ENCODE measurements at places on chromosomes 5 and 9.

DNA sequence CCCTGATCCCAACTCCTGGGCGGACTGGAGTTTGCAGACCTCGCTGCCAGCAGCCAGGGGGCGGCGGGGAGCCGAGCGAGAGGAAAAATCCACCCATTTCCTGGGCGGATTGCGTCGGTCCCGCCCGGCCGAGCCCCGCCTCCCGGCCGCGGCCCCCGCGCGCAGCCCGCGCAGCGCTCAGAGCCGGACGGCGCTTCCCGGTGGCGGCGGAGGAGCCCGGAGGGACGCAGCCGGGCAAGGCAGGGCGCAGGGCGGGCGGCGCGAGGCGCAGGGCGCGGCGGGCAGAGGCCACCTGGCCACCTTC is at the start of gene OLFM1:
Gene OLFM1, plus strand, starts transcription at position 180 of the 304 bp plus-strand sequence. CDS start 322 bp downstream, outside the sequence.
- peak; percentile 66 for DNase-seq

DNA sequence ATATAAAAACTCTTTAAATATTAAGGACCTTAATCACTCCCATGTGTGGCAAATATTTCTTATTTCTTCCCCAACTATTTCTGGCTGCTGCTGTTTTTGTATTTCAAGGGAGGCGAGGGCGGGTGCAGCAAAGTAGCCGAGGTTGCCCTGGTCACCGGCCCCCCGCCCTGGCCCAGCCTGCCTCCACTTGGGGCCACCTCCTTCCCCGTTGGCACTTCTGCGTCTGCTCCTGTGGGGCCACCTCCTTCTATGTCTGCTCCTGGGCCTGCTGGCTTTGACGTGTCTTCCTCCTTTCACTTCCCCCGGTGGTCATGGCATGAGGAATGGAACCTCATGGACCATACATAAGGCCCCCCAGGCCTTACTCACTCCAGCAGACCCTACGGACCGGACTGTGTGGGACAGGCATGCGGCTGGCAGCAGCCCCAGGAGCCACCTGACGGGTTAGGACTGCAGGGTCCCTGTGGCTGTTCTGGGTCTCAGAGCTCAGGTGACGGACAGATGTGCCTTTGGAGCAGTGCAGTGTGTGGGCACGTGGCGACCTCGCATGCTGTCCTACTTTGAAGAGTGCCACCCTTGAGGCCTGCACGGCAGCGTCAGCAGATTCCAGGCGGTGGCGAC is 5.8 kb upstream of the ENTPD8 start:
- DNase-seq, result no peak

- no peak for DNase-seq
These were observed 463.9 kb upstream of the CDH9 start for GRCh38 chr5:27502236-27502635.

GRCh38 chr5:154901913-154902312 is 36.1 kb downstream of the GEMIN5 start:
- no peak for DNase-seq

DNA sequence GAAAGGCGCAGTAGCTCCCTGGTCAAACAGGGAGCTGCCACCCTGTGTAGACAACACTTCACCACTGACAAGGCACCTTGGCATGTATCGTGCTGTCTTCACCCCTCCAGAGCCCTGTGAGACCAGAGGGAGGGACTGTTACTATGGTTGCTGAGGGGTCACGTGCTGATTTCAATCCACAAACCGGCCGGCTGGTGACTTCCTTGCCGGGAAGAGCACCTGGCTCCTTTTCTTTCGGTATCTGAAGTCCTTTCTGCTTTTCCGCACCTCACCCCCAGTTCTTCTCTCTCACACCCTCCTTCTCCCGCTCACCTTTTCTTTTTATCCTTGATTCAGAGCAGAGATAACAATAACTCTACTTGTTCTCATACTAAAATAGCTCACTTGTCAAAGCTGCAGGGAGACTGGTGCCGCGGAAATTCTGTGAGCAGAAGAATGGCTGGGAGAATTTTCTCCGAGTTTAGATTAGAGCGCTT is 327.2 kb downstream of the ZSWIM6 start:
- DNase-seq, result no peak

GRCh38 chr5:123164054-123164453 is 75.0 kb downstream of the PRDM6 start:
- no peak for DNase-seq

- DNase-seq, result no peak
These were observed 46.1 kb downstream of the PRUNE2 start for GRCh38 chr9:76859860-76860259.

DNA sequence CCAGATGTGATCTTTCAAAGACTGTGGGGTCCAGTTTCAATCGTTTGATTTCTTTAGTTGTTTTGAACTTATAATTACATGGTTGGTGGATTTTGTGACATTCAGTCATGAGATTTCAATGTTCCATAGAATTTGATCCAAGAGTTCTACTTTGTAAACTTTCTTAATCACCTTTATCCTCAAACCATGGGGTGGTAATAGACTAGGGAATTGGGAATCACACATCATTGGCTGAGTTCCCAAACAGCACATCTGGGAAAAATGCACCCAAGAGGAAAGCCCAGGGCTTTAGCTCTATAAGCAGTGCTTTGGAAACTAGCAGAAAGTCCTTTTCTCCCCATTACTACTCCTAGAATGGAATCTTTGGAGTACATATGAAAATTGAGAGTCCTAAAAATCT is 177.6 kb downstream of the NNT start:
- DNase-seq, result no peak

DNA sequence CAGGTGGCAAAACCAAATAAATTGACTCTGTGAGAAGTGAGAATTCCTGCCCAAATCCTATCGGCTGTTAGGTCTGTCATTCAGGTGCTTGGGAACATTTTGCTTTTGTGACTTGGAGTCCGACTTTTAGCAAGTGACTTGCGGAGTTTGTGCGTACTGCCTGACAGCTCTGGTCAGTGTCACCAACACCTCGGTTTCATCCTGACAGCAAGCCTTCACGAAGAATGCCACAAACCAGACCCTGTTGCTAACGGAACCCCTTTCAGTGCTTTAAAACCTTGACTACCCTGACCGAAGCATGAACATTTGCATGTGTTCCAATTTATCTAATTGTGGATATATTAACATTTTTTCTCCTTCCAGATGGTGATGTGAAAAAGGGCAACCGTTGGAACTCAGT is 26.5 kb downstream of the LIX1 start:
- no peak for DNase-seq

GRCh38 chr9:112009656-112010055 is 113.0 kb downstream of the UGCG start:
- DNase-seq, result no peak

DNA sequence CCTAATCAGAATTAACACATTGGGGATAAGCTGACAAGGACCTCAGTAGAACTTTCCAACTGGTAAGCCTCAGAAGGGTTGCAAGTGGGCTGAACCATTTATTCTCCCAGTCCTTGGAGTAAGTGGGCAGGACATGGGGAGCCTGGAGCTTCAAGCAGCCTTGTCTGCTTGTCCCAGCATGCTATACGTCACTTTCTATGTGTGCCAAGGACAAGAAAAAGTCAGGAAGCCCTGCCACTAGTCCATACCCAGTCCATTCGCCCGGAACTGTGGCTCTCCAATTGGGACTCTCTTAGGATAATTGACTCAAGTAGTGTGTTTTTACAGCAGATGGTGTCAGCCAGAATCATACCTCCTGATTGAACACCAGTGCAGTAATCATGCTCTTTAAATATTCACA is 62.6 kb upstream of the FRRS1L start:
- no peak for DNase-seq

DNA sequence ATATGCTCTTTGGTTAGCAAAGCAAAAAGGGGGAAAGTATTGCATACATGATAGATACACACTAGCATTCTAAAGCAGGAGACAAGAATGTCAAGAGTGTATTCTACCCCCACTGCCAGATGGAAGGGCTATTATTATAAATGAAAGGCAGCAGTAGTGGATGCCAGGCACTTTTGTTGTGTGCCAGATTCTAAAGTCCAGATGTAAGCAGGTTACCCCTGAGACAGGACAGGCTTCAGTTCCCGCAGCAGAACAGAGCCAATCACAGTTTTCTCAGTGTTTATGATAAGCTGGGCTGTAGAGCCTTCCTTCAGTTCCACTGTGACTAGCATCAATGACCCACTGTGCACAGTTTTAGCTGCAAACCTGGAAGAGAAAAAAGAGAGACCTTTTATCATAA is 226.6 kb upstream of the TBCA start:
- DNase-seq, result no peak

DNA sequence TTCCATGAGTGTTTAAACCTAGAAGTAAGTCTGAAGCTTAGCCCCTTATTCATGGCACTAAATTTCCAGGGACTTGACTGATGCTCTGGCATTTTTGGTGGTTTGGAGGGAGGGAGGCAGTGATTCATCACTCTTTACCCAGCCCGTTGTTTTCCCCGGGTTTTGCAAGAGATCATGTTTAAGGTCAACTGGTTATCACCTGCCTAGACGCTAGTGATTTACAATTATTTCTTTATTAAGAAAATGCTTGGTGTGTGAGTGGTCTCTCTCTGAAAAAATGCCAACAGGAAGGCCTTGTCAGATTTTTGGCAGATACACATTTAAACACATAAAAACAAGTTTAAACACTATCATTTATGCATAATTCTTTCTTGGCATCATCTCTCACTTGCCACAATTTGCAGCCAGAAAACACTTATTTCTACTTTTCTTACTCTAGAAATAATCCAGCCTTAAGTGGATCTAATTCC is 737.9 kb upstream of the ZNF608 start:
- DNase-seq, result no peak

DNA sequence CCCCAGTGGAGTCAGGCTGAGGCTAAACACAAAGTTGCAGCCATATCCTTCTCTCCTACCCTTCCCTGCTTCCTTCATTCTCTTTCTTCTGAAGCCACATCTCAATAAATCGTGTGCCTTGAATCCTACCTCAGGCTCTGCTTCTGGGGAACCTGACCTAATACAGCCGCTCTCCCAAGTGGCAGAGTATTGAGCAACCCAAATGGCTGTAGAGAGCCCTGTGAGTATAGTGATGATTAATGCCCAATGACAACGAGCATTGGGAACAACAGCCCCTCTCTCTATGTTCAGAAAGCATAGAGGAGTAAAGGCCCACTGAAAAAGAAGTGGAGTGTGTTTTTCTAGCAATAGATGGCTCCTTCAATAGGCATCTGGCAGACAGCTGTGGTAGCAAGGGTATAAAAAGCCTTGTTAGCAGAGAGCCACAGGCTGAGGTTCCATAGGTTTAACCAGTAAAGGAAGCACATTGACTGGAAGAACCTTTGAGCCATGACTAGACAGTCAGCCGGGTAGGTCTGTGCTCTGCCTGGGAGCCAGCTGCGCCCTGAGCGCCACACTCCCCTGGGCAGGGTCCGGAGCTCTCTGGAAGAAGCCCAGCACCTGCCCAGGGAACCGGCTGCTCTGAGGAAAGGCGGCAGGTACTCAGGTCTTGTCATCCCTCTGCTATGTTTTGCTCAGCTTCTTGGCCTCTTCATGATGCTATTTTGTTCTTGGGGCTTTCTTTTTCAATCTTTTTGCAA is 22.6 kb upstream of the HSPA9 start:
- no peak for DNase-seq

- DNase-seq, result peak; percentile 76
These were observed at the start of gene MGAT4B for GRCh38 chr5:179806250-179807048. MGAT4B (minus strand) TSS chr5:179806866; CDS start chr5:179806583, 283 bp downstream.

DNA sequence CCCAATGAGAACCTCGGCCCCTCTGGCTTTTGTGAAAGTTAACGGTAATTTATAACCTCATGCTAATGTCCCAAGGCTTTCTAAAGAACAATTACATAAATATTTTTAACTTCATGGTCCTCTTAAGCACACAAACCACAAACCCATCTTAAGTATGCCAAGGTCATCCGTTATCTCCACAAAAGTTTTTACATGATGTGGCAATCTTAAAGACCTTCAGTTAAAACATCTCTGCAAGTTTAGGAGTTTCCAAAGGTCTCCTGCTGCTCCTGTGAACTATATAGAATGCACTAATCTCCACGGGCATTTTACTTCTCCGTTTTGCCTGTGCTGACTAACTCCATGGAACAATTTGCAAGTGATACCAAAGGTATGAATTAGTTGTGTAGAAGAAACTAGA is 228.2 kb downstream of the TLE1 start:
- DNase-seq, result no peak

DNA sequence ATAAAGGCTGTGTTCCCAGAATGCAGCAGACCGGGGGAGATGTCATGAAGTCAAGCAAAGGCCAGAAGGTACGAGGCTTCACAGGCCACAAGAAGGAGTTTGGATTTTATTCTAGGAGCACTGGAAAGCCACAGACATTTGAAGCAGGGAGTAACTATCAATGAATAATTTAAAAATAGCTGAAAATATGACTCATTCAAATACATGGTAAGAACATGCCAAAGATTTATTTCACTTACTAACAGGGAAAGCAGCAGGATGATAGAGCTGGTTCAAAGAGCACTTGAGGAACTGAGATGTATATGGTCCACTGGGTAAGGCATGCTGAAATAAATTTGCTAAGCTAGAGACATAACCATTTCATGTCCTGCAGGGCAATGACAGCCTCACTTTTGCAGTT is 53.2 kb downstream of the MSX2 start:
- DNase-seq, result no peak

- DNase-seq, result no peak
These were observed 4.0 kb upstream of the FCHO2 start for GRCh38 chr5:72951671-72952468.

- DNase-seq, result no peak
These were observed 106.5 kb downstream of the SAXO1 start for GRCh38 chr9:18926513-18926912.

GRCh38 chr9:114467910-114468309 is 37.4 kb downstream of the WHRN start:
- no peak for DNase-seq

DNA sequence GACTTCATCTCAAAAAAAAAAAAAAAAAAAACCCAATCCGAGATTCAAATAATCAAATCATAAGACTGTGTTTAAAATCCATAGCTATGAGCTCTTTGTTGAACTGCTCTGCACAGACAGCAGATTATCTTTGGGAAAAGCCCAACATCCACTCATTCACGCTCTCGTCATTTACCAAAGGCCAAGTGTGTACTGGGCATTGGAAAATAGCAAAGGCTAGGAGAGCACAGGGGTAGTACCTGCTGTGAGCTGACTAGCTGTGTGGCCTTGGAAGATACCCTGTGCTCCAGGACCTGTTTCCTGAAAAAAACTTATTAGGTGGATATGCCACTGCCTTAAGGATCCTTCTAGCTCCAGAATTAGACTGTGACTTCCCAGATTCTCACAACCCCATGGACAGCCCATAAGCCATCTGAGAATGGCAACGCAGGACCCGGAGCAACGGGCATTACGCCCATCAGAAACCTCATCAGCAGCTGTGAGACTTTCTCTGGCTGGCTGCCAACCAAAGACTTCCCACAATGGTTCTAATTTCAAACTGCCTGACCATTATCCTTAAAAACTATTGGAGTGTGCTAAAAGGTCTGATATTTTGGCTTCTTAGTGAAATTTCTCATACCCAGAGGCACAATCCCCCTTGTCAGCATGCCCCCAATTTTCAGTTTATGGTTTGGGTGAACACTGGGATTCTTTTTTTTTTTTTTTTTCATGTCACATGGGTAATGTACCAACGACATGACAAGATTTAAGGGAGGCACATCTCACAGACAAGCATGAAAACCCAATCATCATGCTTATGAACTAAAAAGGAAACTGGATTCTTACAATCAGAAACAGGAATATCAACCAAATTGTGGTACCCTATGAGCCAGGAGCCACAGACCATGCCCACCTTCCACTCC is 16.8 kb downstream of the SERINC5 start:
- peak; percentile 87 for DNase-seq

- DNase-seq, result no peak
These were observed 17.8 kb downstream of the LRRC8A start for GRCh38 chr9:128899566-128900322.

GRCh38 chr9:74755355-74755754 is 132.4 kb downstream of the TRPM6 start:
- DNase-seq, result no peak

- no peak for DNase-seq
These were observed 3.9 kb downstream of the SH3PXD2B start for GRCh38 chr5:172450453-172450852.
